ENCODE measurements at places on chromosomes 5 and 9.

DNA sequence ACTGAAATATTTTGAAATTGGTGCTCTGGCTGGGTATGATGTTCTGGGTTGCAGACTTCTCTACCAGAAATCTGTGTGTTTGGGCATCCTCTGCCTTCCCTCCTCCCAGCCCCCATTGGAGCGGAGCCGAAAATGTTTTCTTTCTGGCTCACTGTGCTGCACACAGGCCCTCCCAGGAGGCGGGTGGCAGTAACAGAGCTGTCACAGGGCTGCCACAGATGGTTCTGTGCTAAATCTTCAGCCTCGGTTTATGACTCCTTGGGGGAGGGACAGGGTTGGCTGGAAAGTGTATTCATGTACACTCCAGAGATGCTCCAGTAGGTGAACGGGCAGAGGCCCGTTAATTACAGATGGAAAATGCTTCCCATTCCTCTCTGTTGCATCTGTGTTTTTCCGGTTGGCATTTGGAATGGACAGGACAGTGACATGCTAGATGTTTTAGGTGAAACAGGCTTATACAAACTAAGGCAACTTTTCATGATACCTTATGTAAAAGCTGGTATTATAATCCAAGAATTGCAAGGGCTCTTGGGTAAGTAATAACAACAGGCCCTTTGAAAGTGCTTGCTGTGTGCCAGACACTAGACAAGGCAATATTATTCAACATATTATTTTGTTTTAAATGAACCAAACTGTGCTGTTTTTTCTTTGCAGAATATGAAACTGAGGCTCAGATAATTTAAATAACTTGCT, 180.2 kb downstream of the ADCY2 start:
- no peak for DNase-seq

GRCh38 chr5:14327624-14328023, 184.5 kb downstream of the TRIO start:
- peak; percentile 22 for DNase-seq

- DNase-seq, result peak; percentile 77
Measured at GRCh38 chr5:61280205-61280604, 51.9 kb upstream of the ZSWIM6 start.

DNA sequence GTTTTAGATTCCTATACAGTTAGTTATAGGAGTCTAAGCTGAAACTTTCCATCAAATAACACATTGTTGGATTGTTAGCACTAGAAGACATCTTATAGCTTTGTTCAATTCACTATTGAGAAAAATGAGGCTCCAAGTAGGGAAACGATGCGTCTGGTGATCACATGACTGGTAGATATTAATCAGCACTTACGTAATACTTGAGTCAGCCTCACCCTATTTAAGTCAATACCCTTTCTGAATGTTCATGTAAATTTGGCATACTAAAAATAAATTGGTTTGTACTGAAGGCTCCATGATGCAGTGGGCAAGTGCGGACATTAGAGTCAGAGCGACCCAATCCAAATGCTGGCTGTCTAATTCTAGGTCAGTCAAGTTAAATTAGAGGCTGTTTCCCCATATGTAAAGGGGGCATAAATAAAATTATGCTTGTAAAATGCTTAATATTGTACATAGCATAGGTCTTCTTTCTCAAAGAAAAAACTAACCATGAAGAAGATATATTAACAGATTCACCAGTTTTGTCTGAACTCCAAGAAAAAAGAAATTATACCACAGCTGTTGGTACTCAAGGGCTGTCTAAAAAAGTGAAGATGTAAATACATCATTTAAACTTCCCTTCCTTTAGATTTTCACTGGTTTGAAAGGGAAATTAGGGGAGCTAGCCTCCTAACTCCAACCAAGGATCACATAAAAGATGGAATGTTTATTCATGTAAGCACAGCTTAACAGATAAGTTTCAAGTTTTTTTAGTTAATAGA, 406.6 kb upstream of the TLE4 start:
- peak; percentile 29 for DNase-seq

DNA sequence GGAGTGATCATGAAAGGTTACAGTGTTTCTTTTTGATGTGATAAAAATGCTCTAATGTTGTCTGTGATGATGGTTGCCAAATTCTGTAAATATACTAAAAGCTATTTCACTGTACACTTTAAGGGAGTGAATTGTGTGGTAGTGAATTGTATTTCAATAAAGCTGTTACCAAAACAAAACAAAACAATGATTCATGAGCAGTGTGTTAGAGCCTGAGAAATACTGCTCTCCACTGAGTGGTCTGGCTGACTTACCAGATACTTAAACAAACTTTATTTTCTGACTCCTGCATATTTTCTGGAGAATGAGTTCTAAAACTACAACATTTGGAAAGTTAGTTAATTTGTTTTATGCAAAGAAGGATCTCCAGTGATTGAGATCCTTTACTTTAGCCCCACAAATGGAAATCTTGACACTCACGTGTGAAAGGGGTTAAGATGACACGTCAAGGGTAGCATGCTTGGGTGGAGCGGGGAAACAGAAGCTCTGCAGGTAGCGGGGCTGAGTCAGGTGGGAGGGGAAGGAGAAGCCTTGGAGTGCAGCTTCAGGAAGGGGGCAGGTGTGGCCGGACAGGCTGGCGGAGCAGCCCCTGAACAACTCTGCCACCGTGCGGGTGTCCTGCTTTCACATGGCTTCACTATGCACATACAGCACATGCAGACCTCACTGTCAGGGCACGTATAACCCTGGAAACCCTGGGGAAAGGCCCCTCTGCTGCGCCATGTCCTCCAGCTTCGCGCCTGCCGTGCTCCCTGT, 256.7 kb downstream of the IRX1 start:
- no peak for DNase-seq

DNA sequence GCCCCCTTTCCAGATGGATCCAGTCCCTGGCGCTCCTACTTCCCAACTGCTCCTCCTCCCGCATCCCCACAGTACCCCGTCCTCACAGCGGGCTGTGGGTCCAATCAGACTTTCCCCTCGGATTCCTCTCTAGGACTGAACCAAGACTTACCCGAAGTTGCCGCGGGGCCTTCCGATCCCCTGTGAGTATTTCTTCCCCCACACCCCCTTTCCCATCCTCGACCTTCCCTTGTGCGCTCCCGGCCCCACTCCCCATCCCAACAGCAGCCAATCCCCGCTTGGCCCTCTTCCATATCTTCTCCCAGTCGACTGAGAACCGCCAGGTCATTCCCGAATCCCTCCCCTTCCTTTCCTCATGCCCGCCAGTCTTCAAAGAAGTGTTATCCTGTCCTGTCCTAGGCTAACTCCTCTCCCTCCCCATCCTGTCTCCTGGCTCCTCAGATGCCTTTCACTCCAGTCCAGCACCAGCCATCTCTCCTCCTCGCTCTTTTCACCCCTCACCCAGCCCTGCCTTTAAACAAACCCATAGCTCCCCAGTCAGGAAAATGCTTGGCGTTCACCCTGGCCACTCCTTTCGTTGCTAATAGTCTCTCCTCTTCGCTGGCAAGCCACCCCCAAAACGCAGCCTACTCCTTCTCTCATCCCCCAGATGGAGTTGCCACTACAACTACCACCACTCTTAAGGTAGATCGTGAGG, 646 bp downstream of the SWI5 start:
- peak; percentile 53 for DNase-seq

- peak; percentile 8 for DNase-seq
Measured at GRCh38 chr9:70303268-70303667, 44.5 kb downstream of the SMC5 start.

GRCh38 chr9:121284733-121285451, 16.9 kb downstream of the GSN start:
- no peak for DNase-seq

DNA sequence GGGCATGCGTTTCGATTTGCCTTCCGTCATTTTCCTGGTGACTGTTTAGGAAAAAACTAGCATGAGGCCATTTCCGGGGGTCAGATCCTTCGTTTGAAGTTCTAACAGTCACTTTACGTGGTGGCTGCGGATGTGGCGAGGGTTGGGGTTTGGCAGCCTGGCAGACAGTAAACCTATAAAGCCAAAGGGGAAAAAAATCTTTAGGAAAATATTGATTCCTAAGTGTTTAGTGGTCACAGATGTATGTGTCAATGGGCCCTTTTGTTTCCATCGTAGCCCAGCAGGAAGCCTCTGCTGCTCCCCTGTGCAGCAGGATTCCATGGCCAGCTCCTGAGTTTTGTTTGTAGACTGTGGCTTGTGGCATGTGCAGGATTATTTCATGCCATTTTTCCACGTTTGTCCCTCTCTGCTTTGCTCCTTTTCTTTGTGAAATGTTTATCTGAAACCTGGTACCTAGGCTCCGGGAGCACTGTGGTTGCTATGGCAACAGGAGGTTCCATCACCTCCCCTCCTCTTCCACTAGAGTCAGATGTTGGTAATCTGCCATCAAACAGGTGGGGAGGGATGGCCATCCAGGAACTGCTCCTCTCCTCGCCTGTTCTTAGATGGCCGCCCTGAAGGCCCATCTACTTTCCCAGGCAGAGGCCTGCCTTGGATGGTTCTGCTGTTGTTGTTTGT, 202.3 kb downstream of the AOPEP start:
- no peak for DNase-seq

- no peak for DNase-seq
Measured at GRCh38 chr5:81856948-81857928, 106.3 kb upstream of the SSBP2 start.

GRCh38 chr9:126383406-126384046, 56.9 kb downstream of the MVB12B start:
- no peak for DNase-seq

DNA sequence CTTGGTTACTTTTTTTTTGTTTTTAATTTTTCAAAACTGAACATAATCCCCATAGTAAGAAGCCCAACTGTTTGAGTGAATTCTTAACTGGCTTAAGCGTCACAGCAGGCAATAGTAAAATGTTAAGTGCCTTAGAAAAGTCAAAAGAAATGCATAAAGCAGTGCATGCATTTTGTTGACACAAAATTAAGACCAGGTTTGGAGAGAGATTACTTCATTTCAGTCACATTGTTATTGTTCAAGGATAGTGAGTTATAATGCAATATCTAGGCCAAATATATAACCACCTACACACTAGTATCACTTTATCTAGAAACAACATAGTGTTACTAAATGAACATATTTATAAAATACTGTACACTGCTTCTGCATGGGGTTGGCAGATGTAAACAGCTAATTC, 116.9 kb upstream of the KLF9 start:
- DNase-seq, result peak; percentile 41

DNA sequence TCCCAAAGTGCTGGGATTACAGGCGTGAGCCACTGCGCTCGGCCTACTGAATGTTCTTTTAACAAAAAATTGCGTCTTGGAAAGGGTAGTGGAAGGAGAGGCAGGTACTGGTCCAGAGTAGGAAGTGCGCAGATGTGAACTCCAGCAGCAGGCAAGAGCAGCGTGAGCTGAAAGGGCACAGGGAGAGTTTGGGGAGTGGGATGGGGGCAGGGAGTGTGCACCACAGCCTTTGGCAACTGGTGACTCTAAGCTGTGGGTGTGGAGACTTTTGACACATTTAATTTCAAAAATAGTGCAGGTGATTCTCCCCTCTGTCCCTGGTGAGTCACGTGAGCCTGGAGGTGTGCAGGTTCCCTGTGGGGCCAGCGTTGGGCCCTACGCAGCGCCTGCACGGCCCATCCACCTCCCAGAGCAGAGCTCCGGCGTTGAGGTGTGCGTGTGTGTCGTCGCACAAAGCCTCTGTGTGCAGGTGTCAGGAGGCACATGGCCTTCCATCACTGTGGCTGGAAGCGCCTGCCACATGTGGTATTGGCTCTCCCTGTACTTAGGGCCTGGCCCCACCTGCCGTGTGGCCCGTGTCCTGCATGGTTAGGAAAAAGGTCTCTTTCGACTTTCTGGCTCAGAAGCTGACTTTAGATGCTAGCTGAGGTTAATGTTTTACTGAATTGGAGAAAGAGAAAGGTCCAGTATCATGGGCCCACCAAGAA, 11.5 kb downstream of the SQSTM1 start:
- no peak for DNase-seq

GRCh38 chr5:96880444-96881164, 4.3 kb downstream of the ERAP2 start:
- peak; percentile 66 for DNase-seq

- DNase-seq, result no peak
Measured at GRCh38 chr5:125634216-125634835, 788.9 kb upstream of the GRAMD2B start.

Data from fibroblast of the aortic adventitia (primary cell).